HTR-8/SVneo (cell line): ENCODE measurements at places on chromosomes 12 and 14.

- DNase-seq: peak; percentile 11
Measured at GRCh38 chr14:37546621-37547447, 48.2 kb downstream of the FOXA1 start.

DNA sequence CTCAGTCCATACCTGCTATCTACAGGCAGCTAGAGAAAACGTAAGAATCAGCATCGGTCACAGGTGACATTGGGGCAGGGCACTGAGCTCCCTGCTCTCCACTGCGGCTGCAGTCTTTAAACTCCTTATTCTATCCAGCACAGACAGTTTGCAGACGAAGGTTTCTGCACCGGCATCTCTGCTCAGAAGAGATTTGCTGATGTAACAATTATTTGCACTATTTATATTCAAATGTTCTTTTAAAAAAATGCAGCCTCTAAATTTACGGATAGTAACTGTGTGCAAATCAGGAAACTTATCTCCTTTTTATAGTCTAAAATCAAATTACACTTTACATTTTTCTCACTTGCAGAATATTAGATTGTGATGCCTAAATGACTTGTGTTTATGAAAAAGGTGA lies 671.0 kb downstream of the VRK1 start:
- no peak for DNase-seq

DNA sequence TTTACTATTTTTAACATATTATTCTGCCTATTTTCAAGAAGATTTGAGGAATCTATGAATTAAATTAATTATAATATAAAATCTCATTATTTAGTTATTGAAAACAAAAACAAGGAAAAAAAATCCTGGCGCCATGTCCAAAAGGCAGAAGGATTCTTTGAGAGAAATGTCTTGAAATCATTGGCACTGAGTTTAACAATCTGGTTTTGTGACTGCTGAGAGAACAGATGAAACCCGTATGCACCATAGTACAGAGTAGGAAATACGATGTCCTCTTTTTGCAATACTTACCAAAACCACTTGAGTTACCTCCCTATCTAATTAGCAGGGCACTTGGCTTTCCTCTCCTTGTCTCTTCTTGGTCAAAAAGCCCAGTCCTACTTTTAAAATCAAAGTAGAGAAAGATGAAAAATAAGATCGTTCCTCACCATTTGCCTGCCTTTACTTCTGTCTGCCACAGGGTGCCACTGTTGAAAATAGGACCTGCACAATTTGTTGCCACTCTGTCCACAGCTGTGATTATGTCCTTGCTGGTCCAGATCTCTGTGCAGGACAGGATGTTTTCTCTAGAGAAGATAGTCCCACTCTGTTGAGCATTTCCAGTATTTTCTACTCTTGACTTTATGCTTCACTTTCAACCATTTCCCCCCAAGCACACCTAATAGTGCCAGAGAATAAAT lies 179.7 kb downstream of the PDZRN4 start:
- DNase-seq: no peak

- peak; percentile 53 for DNase-seq
Measured at GRCh38 chr14:80930836-80931389, 10.6 kb downstream of the CEP128 start.

DNA sequence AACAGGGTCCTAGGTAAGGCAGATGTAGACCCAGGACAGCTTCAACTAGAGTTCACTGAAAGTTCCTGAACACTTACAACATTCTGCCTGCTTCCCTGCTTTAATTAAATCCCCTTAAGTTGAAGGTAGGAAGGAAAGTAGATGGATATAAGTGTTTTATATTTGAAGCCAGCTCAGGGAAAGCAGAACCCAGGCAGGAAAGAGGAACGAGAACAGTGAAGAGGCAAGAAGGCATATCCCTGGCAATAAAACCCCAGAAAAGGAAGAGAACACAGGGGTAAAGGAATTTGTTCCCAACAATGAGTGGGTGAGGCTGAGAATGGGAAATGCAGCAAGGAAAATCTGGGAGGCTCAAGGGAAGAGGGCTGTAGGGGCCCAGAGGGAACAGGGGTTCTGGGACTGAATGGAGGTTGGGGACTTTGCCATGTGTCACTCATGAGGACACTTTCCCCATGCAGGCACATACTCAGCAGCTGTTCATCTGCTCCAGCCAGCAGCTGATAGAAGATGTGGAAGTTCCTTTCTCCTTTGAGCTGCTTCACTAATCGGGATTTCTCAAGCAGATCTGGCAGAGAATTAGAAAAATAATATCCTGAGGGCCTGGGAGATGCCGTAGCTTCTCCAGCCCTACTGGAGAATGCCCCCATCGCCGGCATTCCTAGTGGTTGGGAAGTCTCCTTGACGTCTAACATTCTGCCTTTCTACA lies 3.7 kb downstream of the MYO1A start:
- DNase-seq: no peak

GRCh38 chr14:63453443-63453936 lies 89.7 kb downstream of the PPP2R5E start:
- no peak for DNase-seq

- DNase-seq: no peak
Measured at GRCh38 chr12:130490674-130491073, 153.0 kb downstream of the PIWIL1 start.

GRCh38 chr14:91315844-91316267 lies 71.4 kb upstream of the GPR68 start:
- DNase-seq: no peak

DNA sequence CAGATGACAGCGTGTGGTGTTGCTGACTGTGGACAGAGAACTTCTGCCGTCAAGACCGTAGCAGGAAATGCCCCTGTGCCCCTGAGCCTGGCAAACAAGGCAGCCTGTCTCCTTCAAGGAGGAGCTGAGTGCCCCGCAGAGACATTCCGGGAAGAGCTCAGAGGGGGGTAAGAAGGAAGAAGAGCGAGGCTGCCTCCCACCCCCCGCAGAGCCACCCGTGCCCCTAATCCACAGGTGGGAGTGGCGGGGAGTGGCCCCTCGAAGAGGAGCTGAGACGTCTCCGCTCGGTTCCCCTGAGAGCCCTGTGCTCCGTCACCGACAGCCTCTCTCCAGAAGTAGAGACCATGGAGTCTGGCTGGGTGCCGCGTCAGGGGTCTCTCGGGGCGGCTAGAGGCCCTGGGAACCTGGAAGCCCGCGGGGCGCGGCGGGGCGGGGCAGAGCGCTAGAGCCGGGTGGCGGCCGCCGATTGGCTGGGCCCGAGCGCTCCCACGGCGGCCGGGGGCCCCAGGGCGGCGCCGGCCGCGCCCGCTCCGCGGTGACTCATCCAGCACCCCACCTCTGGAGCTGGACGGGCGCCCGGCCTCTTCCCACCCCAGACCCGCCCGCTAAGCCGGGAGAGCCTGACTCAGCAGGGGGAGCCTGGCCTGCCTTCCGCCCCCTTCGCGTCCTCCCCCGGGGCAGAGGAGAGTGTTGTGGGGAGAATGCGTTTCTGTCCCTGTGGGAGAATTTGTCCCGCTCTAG lies 25.2 kb upstream of the KRT78 start:
- peak; percentile 92 for DNase-seq

- DNase-seq: no peak
Measured at GRCh38 chr12:91871751-91872150, 273.9 kb downstream of the BTG1 start.

DNA sequence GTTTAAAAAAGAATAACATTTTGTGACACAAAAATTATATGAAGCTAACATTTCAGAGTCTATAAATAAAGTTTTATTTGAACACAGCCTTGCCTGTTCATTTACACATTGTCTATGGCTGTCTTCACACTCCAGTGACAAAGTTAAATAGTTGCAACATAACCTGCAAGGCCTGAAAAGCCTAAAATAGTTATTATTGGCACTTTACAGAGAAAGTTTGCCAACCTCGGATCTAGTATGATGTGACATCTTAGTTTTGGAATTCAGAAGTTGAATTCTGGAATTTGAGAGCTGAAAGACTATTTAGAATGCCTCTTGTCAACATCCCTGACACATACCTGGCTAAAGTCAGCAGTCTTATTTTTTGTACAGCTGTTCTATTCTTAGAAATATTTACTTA lies 68.3 kb downstream of the DYRK2 start:
- no peak for DNase-seq

DNA sequence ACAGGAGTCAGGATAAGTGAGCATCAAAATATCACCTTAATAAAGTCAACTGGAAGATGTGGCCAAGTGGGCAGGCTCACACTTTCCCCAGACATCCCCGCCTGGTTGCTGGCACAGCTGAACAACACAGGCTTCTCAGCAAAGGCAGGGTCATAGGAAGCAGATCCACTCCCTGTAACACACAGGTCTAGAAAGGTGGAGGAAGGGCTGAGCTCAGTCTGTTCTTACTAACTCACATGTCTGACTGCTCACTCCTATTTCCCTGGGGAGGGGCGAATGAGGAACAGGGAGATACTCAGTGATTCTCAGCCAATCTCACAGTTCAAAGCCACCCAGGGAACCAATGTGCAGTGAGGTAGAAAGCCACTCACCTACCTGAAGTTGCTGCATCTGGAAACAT lies 45.0 kb upstream of the AMN1 start:
- peak; percentile 23 for DNase-seq

GRCh38 chr14:70770490-70770889 lies 38.8 kb downstream of the MAP3K9 start:
- no peak for DNase-seq

- no peak for DNase-seq
Measured at GRCh38 chr14:60356906-60357550, 108.0 kb downstream of the PPM1A start.

DNA sequence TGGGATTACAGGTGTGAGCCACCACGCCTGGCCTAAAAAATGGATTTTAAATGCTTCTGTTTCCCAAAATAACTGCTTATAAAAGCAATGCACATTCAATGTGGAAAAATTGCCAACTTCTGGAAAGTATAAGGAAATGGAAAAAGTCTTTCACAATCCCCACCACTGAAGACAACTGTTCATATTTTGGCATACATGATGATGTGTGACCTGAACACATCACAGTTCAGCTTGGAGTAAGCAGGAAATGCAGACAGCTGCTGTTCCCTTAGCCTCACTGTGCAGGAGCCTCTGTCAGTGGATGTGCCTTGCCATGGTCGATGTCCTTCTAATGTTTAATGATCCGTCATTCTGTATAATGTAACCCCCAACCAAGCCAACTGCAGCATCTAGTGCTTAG lies 5.2 kb downstream of the MTERF2 start:
- no peak for DNase-seq

GRCh38 chr12:132281038-132281437 lies 48.4 kb downstream of the GALNT9 start:
- no peak for DNase-seq

- no peak for DNase-seq
Measured at GRCh38 chr12:23827353-23827752, 122.1 kb downstream of the SOX5 start.

DNA sequence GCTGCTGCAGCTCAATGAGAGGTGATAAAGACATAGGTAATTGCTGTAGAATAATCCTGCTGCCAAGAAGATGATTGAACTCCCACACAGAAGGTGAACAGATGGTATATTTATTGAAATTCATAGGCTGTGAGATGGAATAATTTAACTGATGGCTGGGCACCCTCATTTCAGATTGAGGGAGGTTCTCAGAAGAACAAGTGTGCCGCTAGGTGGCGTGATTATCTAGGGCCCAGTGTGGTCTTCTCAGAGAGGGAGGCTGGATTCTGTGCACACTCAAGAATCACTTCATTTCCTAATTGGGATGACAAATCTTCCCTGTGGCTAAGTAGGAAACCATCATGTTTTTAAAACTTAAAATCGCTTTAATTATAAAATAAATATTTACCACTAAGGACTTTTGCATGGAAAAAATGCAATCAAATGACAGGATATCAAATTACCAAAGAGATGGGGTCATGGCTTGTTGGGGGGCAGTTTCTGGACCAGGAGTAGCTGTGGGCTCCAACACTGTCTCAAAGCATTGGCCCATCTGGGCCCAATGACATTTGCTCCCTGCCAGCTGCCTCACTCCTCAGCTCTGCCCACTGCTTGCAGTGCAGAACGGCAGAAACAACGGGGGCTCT lies 132.3 kb downstream of the SNAPC1 start:
- peak; percentile 97 for DNase-seq

GRCh38 chr12:98351089-98351488 lies 164.3 kb upstream of the TMPO start:
- DNase-seq: no peak

- no peak for DNase-seq
Measured at GRCh38 chr12:3662521-3662921, 90.4 kb downstream of the CRACR2A start.

DNA sequence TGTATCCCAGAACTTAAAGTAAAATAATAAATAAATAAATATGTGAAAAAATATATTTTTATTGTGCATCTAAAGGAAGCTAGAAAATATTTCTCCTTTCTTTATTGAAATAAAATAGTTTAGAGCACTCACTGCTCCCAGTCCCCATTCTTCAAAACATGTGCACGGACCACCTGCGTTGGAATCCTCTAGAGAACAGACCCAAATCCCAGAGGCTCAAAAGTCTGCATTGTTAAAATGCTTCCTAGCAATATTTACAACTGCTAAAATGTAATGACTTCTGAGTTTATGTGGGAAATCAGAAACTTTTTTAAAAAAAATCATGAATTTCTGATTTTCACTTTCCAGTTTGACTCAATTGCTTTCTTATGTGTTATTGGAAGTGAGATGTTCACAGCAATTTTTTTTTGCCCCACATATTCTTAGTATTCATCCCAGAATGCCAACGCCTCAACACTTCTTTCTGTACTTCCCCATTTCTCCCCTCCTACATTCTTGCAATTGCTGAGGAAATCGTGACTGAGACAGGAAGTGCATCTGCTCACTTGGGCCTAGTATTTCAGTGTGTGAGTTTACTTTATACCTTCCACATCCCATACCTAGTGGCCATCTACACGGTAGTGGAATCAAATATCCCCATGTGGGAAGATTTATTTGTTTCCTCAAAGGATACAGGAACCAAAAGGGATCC lies 116.0 kb upstream of the FLRT2 start:
- no peak for DNase-seq

GRCh38 chr12:15240898-15241297 lies 19.7 kb upstream of the RERG start:
- DNase-seq: no peak

DNA sequence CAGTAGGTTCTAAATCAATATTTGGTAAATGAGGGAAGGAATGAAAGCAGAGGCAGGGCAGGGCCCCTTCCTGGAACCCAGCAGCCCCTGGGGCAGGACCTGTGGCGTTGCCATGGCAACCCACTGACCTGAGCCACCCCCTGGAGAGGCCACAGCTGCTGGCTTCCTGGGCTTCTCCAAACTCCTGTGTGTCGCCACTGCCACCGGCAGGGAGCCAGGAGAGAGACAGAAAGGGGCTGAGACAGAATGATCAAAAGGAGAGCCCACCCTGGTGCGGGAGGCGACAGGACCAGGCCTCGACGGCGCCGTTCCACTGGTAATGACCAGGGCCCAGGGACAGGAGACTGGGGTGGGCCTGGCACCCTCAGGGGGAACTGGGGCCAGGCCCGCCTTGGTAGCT lies 18.2 kb downstream of the RFX4 start:
- DNase-seq: no peak

DNA sequence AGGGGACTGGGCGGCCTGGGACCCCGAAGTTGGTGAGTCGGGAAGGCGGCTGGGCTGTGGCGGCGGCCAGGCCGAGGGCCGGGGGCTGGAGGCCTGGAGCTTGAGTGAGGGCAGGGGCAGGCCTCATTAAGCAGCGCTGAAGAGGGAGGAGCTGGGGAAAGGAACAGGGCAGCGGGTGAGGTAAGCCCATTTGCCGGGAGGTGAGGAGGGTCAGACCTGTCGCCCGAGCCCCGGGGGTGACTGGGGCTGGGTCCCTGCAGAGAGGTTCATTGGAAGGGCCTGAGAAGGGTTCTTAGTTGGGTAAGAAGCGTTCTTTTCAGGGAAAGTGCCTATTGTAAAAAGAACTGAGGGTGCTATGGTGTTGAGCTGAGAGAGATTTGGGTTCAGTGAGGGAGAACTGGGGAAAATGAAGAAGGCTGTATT lies 441 bp downstream of the RAB5B start:
- peak; percentile 30 for DNase-seq
